ENCODE measurements at places on chromosomes 11 and 22. TPM values are rescaled to one million over a fixed set of nuclear protein-coding genes. Genes with fewer than 3 reads are reported as not detected.

DNA sequence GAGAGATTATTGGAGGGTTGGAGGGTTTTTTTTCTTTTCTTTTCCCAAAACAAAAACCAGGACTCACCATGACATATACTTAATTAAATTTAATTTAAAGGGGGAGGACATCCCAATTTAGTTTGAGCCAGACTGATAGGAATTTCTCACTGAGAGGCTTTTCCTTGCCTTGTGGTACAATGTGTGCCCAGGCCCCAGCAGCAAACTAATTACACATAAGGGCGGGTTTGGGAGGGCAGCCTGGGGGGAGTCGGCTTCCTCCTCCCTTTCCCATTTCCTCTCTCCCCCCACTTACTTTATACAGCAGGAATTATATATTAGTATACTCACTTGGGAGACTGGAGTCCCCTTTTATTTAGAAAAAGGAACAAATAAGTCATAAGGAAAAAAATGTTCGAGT, 2.9 kb downstream of the TEAD1 start:
- DNase-seq = peak; percentile 59

DNA sequence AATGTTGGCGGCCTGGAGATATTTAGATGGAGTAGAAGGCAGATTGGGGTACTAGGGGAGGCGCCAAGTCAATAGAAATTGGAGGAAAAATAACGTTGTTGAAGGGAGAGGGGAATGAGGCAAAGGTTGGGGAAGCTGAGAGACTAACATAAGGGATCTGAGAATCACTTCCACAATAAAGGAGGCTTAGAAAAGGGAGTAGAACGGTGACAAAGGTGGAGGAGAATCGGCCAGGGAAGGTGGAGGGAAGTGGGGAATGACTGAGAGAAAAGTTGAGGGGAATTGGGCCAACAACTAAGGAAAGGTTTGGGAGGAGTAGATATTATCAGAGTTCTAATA, 510 bp downstream of the PPME1 start:
- peak; percentile 9 for DNase-seq

GRCh38 chr11:47480762-47481161, 31.8 kb upstream of the RAPSN start:
- DNase-seq = no peak

The NRXN2 gene
- not detected for total RNA-seq

DNA sequence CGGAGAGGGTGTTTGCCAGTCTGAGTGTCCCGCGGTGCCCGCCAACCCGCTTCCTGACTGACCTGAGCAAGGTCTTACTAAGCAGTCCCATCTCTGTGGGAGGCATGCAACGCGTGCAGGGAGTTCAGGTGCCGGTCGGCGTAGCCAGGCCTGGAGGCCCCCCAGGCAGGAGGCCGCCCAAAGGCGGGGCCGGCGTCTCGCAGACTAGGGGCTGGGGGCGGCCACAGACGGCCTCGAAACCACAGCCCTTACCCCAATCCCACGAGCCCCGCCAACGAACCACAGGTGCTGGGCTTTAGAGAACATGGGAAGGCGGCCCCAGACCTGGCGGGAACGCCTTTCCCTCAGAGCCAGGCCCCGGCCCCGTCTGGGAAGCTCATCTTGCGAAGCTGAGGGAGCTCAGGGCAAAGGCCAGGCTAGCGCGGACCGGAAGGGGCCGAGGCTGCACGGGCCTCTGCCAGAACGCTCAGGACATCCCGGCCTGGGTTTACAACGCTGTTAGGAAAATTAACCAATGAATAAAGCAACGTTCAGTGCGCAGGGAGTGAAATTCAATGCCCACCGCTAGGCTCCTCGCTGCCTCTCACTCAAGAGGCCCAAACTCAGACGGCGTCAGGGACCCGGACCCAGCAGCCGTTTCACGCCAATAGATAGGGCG, 2.1 kb upstream of the MTFP1 start:
- no peak for DNase-seq

- DNase-seq = no peak
Observed at GRCh38 chr22:46961591-46962295, 199.3 kb downstream of the TBC1D22A start.

DNA sequence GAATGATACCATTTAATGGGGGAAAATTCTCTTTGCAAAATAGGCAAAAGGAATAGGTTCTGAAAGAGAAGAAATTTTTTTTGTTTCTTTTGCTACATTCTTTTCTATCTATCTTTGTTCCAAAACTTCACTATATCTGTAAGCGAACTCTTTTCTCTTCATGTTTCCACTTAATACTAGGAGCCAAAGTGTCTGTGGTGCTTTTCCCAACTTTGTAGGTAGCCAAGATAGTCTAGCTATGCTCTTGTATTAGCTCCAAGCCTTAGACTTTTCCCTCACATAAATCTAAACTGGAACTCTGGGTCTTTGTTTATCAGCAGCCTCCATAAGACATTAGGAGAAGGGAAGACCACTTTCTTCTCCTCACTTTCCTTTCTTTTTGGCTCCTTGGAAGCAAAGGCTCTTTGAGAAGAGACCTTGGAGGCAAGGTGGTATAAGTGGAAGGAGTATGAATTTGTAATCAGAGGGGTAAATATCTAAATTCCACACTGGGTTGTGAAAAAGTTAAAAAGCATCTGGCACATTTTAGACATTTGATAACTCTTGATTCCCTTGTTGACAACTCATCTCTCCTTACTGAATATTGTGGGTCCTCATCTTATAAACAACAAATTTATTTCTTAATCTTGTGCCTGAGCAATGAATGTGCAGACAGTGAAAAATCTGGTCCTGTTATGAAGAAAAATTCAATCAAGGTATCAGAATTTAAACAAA, 130.0 kb downstream of the EHF start:
- peak; percentile 30 for DNase-seq

DNA sequence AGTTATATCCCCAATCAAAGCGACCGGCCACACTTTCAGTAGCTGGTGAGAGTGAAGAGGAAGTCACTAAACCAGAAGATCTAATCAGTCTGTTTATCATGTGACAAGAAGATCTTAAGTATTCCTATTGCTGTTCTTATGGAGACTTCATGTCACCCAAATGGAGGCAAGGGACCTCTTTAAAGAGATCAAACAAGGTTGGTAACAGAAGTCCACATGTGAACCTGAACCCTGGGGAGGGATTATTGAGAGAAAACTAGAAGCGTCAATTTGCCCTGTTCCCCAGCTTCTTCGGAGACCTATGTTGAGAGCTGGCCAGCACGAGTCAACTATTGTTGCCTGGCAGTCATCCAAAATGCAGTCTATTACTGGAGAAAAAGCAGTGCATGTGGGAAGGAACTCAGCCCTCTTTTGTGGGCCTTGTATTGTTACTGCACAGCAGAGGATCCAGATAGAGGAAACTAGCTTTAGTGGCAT, 76.9 kb upstream of the CTSC start:
- DNase-seq = peak; percentile 83

DNA sequence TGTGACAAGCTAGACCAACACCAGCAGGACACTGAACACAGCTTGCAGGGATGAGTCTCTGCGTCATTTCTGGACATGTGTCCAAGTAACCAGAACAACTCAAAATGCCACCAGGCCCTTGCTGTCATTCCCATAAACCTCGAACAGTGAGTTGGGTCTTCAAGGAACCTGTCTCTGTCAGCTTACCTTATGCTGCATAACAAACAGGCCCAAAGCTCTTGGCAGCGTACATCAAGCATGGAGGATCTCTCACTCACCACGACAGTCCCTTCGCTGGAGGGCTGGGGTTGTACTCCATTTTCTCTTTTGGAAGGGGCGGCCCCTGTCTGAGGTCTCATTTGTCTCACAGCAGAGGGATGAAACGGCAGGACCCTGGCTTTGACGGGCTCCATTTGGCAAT, 6.8 kb downstream of the CDKN1C start:
- DNase-seq = no peak

GRCh38 chr22:31495343-31495742, 993 bp upstream of the SFI1 start:
- no peak for DNase-seq

Measured in MCF 10A (cell line).